ENCODE measurements at places on chromosomes 3 and 15.

- no peak for DNase-seq
These were observed 258.7 kb upstream of the PPP2R3A start for GRCh38 chr3:135706758-135707375.

DNA sequence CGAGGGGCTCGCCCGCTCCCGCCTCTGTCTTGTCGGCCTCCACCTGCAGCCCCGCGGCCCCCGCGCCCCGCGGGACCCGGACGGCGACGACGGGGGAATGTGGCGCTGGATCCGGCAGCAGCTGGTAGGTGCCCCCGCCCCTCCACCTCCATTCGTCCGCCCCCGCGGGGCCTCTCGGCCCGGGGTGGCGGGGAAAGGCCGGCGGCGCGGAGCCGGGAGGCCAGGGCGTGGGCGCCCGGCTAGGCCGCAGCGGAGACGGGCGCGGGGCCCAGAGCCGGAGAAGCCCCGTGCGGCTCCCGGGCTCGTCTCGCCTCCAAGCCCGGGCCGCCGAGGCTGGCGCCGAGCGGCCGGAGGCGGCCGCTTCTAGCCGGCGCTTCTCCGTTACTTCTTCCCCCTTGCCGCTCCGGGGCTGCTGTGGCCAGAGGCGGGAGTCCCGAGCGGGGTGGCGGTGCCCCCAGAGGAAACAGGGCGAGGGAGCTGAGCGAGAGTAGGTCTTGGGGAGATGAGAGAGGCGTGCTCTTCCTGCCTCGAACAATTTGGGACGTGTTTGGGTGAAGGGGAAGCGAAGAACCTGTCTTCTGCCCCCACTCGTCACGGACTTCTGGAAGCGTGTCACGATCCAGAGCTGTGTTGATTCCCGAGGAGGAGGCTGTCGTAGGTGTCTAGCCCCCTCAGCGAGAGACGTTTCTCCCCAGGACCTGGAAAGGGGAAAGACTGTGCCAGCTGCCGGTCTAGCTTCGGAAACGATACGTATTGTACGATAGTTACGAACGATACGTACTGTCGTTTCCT is 555 bp downstream of the ATP11B start:
- DNase-seq, result peak; percentile 42

DNA sequence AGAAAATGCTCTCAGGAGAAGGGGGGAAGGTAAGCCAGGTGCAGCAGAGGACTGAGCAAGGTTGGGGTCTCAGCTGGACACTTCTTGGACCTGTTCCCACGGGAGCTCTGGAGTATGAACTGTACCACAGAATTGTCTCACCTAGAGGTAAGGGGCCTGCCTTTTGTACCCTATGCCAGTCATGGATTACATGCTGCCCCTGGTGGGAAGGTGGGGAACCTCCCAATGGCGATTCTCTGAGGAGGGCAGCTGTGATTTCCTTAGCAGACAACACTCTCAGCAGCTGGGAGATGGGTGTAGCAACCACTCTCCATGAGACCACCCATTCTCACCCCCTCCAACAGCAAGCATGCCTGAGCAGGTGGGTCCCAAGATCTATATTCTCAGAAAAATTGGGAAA is 329.4 kb upstream of the CTNNB1 start:
- DNase-seq, result no peak

- no peak for DNase-seq
These were observed 346.4 kb upstream of the KCNMB2 start for GRCh38 chr3:178189854-178190253.
